ENCODE measurements at places on chromosomes 3 and 15.

DNA sequence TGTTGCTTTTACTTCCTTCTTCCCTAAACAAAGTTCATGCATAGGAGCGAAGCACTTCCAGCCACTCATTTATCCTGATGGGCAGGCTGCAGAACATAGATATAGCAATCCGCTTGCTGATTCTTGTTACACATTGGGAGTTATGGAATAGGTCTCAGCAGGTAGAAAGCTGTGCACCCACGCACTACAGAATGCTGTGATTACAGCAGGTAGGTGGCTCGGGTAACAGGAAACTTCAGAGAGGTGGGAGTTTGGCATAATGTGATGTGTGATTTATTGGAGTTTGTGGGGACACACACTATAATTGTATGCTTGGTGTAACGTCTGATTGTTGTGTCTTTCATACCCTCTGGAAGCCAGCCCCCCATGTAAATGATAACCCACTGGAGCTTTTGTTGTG is 99.2 kb upstream of the MEIS2 start:
- no peak for DNase-seq

GRCh38 chr3:141050576-141051442 is at the start of gene SPSB4:
TSS of gene SPSB4 (plus strand) at chr3:141051347. CDS start at chr3:141066105, 14,758 bp downstream.
- DNase-seq, result peak; percentile 37

DNA sequence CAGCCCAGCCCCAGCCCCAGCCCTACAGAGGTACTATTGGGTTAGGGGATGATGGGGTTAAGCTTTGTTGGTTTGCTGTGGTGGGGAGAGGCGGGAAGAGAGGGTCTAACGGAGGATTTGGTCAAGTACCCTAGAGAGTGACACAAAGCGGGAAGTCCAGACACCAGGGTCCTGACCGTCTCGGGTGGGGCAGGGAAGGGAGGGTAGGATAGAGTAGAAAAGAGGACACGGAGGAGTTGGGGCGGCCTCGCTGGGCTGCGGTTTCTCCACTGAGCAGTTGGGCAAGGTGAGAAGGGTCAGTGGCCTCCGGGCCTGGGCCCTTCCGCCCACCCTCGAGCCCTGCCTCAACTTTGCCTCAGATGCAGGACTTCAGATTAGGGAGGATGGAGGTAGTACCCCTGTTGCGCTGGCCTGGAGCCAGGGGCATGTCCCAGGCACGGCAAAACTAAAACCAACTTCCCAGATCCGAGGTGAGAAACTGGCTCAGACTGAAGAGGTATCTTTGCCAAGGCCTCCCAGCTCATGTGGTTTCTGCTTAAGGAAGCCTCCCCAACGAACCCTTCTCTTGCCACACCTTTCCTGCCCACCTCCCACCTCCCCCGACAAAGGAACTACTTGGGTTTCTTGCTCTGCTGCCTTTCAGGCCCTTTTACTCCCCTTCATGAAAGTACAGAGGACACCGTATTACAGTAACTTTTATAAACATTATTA is 551 bp downstream of the PML start:
- DNase-seq, result peak; percentile 26

- DNase-seq, result no peak
Observed at GRCh38 chr3:141653847-141654246, 84.3 kb upstream of the RNF7 start.

DNA sequence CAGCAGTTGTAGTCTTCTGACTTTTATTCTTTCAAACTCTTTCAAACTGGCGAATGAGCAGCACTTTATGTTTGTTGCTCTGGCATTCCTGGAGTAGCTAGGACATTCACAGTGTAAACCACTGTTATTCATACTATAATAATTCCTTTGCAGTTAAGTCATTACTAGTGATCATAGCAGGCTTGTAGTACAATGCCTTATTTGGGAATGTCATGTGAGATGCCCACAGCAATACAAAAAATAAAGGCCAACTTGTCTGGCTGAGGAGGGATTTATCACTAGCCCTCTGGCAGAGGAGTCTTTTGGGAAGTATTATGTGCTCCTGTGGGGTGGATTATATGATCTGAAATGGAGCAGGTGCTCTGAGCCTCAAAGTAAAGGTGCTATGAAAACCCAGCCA is 197.2 kb downstream of the VGLL3 start:
- DNase-seq, result no peak

DNA sequence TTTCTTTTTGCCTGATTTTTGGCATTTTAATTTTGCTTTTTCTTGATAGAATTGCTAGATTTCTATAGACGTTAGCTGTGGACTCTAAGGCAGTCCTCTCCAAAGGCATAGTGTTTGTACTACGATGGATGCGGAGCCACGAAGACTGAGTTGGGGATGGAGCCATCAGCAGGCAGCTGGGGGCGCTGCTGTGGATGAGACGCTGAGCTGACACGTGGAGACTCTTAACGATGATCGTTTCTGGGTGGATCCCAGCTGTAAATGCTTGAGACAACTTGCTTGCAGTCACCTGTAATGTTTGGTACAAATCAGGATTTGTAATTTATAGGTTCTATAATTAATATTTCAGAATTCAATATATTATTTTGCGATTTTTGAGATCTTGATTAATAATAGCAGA is 13.3 kb upstream of the PPP1R2 start:
- DNase-seq, result peak; percentile 34

- DNase-seq, result peak; percentile 7
Observed at GRCh38 chr3:158167737-158168557, 58.1 kb downstream of the RSRC1 start.

DNA sequence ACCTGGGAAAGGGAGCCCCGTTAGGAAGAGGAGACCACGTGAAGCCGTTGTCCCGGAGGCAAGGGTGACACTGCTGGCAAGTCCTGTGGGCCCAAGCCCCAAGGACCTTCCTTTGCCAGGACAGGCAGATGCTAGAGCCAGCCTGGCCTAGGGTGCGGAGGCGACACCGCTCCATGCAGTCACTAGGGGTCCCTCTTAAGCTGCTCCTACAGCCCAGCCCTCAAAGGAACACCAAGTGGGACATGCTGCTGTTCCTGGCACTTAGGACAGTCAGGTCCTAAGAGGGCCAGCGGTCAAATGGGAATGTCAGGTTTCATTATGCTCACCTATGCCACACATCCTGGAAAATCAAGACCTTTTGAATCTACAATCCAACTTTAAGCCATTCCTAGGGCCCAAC is 59.7 kb downstream of the RPN1 start:
- no peak for DNase-seq

- DNase-seq, result no peak
Observed at GRCh38 chr15:80162059-80162554, 9.3 kb downstream of the FAH start.

DNA sequence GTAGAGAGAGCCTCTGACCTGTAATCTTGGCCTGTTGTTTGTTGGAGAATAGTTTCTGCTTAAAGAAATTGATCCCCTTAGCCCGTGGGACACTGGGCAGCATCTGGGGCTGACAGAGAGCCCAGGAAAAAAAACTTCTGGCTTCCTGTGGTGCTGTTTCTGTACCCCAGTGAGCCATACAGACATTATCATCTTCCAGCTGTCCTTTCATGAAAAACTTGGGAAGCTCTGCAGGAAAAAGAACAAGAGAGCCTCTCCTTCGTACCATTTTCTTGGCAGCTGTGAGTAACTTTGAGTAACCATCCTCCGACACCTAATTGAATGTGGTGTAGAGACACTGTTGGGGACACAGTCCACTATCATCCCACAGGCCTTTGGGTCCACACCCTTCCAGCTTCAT is 333.0 kb downstream of the SHQ1 start:
- DNase-seq, result no peak

- DNase-seq, result peak; percentile 18
Observed at GRCh38 chr15:38068626-38069391, 134.4 kb downstream of the TMCO5A start.

DNA sequence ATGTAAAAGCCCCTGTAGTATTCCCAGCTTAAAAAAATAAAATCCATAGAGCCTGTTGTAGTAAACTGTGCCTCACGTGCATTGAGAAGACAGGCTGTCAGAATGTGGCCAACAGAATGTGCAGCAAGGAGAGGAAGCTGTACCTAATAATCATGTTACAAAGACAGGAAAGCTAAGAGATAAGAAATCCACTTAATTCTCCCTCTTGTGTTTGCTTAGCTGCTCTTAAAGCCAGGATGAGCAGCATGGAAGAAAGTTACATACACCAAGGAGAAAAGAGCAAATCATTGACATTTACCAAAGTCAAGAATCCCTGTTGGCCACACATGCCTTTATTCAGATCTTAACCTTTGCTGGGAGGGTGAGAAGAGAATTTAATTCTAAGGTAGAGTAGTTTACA is 85.9 kb downstream of the TNIK start:
- DNase-seq, result no peak

DNA sequence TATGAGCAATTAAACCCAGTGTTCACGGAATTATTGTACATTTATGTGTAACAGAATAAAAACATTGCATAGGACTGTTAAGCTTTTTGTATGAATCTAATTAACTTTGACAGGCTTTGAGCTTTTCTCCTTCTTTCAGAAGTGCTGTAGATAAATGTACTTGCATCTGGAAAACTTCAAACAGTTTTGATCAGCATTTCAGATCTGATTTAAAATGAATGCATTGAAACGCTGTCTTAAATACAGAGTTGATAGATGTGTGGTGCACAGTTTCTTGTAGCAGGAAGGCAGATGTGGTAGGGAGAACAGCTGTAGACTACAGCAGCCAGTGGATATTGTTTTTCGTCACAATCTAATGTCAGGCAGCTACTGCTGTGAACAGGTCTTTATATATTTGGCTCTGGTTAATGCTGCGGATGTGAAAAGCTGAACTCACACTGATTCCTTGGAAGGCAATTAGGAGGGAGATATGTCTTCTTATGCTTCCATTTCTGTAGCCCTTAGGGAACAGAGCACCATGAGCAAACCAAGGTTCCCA is 193.8 kb upstream of the GOLIM4 start:
- no peak for DNase-seq

- peak; percentile 4 for DNase-seq
Observed at GRCh38 chr3:28841441-28841840, 439.4 kb upstream of the RBMS3 start.

- no peak for DNase-seq
Observed at GRCh38 chr3:133457025-133457424, 57.2 kb downstream of the BFSP2 start.

- DNase-seq, result peak; percentile 60
Observed at GRCh38 chr3:128426128-128426921, 40.4 kb downstream of the DNAJB8 start.

DNA sequence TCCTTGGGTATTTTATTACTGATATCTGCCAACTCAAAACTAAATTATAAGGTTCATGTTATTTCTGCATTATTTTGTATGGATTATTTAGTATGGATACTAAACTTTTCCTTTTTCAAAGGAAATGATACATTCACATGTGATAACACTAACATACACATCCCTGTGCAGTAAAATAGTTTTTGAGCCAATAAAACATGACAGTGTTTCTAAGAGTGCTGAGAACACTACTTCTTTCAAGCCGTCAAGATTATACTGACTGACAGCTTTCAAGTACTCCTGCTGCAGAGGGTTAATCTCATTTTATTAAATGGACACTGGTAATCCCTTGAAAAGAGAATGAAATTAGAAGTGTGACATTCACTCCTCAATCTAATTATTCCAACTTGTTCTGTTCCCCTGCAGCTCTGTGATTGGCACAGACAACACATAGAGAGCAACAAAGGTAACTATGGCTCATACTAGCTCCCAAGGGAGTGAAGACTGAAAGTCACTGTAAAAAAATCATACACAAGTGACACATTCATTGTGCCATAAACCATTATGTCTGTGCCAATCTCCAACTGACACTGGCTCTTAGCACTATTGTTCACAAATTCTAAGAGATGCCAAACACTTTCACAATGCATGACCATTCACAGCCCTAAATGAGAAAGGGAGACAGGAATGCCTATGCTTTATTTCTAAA is 468.6 kb downstream of the SHQ1 start:
- no peak for DNase-seq

GRCh38 chr3:102449341-102449740 is 14.5 kb downstream of the ZPLD1 start:
- no peak for DNase-seq

DNA sequence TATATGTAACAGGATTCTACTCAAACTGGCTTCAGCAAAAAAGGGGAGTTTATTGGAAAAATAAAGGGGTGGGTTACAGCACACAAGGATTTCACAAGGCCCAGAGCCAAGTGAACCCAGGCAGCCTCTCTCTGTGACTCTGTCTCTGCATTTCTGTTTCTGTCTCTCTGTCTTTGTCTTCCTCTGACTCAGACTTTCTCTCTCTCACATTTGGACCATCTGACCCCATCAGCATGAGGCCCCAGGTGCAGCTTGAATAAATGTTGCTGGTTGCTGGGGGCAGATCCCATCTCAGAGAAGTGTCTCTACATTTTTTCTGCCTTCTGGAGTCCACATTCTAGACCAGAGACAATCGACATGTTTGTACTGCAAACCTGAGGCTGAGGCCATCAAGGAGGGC is 45.0 kb downstream of the RPLP1 start:
- no peak for DNase-seq

DNA sequence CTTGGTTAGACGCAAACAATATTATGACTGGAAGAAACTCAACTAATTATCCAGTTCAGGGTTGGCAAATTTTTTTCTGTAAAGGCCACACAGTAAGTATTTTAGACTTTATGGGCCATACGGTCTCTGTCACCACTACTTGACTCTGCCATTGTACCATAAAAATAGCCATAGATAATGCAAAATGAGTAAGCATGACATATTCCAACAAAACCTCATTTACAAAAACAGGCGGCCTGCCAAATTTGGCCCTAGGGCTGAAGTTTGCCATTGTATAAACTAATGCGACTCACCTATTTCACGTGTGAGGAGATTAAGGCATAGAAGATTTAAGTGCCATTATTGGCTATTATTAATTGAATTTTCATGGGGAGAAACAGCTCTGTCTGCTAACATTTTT is 116.8 kb upstream of the CNTN6 start:
- no peak for DNase-seq

DNA sequence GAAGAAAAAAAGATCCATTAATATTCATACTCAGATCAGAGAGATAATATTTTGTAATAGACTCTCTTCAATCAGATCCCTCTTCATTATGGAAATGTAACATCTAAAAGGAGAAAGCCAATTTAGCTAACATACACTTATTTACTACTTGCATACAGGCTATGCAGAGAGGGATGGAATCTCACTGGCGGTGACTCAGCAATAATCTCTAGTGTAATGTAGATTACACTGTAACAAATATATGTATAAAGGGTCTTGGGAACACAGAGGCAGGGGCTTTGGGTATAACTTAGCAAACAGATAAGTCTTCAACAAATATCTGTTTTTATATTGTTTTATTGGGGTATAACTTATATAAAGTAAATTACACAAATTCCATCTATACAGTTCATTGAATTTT is 69.6 kb downstream of the CGNL1 start:
- no peak for DNase-seq

- DNase-seq, result no peak
Observed at GRCh38 chr15:70093070-70093469, 4.6 kb downstream of the TLE3 start.

DNA sequence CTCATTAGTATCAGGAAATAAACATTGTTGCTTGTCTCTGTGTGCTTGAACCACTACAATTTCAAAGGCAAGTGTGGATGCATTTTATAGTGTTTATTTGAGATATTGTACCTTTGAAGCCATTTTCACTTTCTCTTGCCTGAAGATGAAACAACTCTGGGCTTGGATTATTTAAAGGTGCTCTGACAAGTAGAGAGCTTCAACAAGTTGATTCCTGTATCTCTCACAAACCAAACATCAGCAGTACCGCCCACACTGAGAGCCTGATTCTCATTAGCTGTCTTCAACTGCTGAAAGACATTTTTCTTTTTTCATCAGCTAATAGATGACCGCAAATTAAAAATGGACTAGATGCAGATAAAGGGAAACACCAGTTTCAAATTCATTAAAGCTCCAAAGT is 806 bp upstream of the CERS3 start:
- DNase-seq, result no peak

GRCh38 chr3:67381667-67382272 is 272.6 kb downstream of the SUCLG2 start:
- DNase-seq, result peak; percentile 16

All from activated CD4-positive, alpha-beta T cell treated with anti-CD3 and anti-CD28 coated beads, Interleukin-2, amount 50 U/mL, for 48 hours (primary cell).